Stimulated activated CD8-positive, alpha-beta memory T cell treated with anti-CD3 and anti-CD28 coated beads, Interleukin-4, amount 100 ng/mL, for 1 hour (primary cell): ENCODE measurements at places on chromosomes 1 and 21.

- no peak for DNase-seq
Observed at GRCh38 chr1:175713381-175713780, 30.0 kb downstream of the TNR start.

GRCh38 chr1:109527098-109527811 is 12.4 kb upstream of the GPR61 start:
- DNase-seq, result no peak

GRCh38 chr1:86741947-86742572 is 37.7 kb downstream of the SH3GLB1 start:
- DNase-seq, result no peak

GRCh38 chr1:241323514-241324195 is 33.4 kb downstream of the RGS7 start:
- no peak for DNase-seq

DNA sequence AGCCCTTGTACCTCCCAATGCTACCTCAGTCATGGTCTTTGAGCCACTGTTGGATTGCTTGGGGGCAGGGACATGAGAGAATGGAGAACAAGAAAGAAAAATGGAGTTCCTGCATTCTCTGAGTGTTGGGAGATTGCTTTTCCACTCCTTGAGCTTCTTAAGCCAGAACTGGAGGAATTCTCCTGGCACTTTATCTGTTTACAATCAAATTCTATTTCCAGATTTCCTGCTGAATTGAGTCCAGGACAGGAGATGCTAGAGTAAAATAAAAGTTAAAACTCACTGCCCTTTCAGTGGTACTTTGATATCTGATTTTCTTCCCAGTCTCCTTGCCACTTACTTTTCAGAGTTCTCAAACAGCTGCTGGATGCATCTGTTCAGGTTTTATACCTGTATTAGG is 24.4 kb upstream of the DEPDC1 start:
- DNase-seq, result no peak
